ENCODE measurements at places on chromosomes 5 and 9. TPM values are rescaled to one million over a fixed set of nuclear protein-coding genes. Genes with fewer than 3 reads are reported as not detected.

Gene GLRA1
- total RNA-seq, result 5.5 TPM

Gene OR1J2
- not detected for total RNA-seq

Gene C1QTNF3
- 16.1 TPM for total RNA-seq

Gene ZNF883
- 29.1 TPM for total RNA-seq

Gene CDC42SE2
- total RNA-seq, result 106 TPM

Gene SNCB
- total RNA-seq, result 31.8 TPM

Gene SLC34A3
- not detected for total RNA-seq

Gene ZNF462
- 89.7 TPM for total RNA-seq

Gene ADRB2
- 2.1 TPM for total RNA-seq

Gene FGFR4
- 1.6 TPM for total RNA-seq

Gene FIBCD1
- total RNA-seq, result 2.1 TPM

Gene EIF4E1B
- total RNA-seq, result 0.46 TPM

Gene PAM
- 218 TPM for total RNA-seq

Gene MEGF10
- total RNA-seq, result 29.1 TPM

Gene GALT
- 42.7 TPM for total RNA-seq

Gene NDUFA8
- total RNA-seq, result 58.4 TPM

Gene CMYA5
- 1.8 TPM for total RNA-seq

Gene ATP10B
- 2.8 TPM for total RNA-seq

Gene SPINK4
- total RNA-seq, result not detected

Gene PCDHGA1
- total RNA-seq, result 4.2 TPM

Gene TRIP13
- total RNA-seq, result 8.8 TPM

Gene PLAC8L1
- 0.69 TPM for total RNA-seq
